GM04503 (cell line): ENCODE measurements at places on chromosomes 6 and 20.

GRCh38 chr6:100818066-100818465 lies 63.1 kb downstream of the ASCC3 start:
- DNase-seq: no peak

DNA sequence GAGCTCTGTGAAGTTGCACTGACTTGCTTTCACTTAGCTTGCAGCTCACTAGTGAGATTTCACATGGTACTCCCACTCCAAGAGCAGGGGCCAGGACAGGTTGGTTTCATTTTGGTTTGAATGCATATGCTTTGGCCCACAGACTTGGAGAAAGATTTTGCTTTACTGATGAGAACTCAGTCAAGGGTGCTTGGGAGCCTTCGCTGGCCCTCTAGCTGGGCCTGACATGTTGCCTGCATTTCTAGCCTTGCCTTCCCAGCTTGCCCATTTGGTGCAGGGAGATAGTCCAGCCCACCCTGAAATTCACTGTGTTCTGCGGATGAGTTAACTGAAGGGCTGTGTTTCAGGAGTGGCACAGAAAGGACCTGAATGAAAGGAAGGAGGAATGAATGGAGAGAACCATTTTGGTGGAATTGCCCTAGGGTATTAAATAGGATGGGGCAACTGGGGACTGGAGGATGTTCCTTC lies 1.9 kb downstream of the SGK1 start:
- DNase-seq: no peak

DNA sequence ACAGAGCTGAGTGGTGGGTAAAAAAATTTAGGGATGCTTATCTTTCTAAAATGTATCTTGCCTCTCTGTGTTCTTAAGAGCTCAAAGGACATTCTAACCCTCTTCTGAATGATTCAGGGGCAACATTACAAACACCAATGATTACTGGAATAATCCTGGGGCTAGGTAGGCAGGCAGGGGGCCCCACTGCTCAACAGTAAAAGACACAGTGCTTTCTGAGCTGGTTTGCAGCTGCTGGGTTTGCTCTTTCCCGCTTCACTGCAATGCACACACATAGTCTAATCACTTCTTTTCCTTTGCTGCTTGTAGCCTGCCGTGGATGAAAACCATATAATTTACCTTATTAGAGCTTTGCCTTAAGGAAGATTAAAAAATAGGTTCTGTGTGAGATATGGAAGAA lies 23.9 kb downstream of the CLDN20 start:
- DNase-seq: no peak

GRCh38 chr20:24949756-24950127 lies 673 bp downstream of the CST7 start:
- no peak for DNase-seq

DNA sequence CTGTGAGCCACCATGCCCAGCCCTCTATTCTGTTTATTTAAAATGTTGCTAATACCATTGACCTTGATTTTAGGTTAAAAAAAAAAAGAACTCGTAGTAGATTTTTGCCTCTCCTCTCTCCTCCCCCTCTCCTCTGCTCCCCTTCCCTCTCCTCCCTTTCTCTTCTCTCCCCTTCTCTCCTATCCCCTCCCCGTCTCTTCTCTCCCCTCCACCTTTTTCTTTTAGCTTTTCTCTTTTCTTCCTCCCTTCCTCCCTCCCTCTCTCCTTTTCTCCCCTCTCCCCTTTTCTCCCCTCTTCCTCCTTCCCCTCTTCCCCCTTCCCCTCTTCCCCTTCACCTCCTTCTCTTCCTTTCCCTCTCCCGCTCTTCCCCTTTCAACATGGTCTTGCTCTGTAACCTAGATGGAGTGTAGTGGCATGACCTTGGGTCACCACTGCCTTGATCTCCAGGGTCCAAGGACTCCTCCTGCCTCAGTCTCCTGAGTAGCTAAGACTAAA lies 223.8 kb downstream of the ZFAND3 start:
- no peak for DNase-seq

DNA sequence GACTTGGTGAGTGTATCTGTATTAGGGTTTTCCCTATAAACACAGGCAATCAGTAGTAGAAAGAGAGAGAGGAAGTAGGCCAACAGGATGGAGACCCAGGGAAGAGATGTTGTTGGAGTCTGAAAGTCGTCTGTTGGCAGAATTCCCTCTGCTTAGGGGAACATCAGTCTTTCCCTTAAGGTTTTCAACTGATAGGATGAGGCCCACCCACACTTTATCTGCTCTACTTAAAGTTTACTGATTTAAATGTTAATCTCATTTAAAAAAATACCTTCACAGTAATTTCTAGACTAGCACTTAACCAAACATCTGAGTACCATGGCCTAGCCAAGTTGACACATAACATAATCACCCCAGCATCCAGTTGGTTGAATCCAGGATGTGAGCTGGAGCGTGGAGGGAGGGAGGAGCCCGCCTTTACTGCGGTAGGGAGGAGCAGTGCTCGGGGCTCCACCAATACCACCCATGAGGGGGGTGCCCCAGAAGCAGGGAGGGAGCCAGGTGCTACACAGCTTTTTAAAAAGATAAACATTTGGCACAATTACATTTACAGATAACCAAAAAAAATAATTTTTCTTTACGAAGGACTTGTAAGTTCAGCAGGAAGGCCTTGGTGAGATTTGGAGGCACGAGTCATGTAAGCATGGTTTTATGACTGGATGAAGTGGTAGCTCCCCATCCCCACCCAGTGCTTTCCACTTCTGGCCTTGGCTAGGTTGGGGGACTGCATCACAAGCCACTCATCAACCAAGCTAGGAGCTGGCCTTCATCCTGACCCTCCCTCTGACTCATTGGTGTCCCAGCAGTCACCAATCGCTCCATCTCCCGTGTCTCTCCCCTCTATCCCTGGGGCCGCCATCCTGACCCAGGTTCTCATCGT lies 18.4 kb upstream of the SNX9 start:
- DNase-seq: no peak

DNA sequence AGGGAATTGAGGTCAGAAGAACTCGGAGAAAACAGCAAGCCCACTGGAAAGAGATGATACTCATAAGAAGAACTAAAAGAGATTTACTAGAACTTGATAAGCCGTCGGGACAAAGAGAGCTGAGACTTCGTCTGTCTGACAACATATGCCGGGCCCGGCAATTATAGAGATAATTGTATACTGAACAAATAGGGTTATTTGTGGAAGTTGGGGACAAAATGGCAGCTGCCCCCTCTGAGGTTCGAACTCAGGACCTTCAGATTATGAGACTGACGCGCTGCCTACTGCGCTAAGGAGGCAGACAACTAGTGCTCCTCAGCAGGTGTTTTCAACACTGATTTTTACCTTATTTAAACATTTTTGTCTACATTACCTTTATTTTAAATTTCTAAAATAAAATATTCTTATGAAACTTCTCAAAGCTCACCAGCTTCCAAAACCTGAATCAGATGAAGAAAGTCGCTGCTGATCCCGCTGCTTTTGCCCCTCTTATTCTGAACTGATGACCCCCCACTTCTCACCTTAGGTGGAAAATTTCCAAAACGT lies 29.3 kb upstream of the TRIM27 start:
- no peak for DNase-seq

- no peak for DNase-seq
These were observed 452 bp upstream of the GATA5 start for GRCh38 chr20:62476056-62476838.

DNA sequence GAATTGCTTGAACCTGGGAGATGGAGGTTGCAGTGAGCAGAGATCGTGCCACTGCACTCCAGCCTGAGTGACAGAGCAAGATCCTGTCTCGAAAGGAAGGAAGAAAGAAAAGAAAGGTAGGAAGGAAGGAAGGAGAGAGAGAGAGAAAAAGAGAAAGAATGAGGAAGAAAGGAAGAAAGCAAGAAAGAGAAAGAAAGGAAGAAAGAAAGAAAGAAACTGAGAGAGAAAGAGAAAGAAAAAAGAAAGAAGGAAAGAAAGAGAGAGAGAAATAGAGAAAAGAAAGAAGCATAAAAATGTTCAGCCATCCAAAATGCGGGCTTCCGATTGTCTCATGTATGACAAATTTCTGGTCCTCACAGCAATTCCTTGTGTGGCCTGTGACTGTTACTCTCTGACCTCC lies 22.8 kb downstream of the MUC22 start:
- no peak for DNase-seq

GRCh38 chr20:6818033-6818808 lies 50.7 kb downstream of the BMP2 start:
- DNase-seq: no peak

DNA sequence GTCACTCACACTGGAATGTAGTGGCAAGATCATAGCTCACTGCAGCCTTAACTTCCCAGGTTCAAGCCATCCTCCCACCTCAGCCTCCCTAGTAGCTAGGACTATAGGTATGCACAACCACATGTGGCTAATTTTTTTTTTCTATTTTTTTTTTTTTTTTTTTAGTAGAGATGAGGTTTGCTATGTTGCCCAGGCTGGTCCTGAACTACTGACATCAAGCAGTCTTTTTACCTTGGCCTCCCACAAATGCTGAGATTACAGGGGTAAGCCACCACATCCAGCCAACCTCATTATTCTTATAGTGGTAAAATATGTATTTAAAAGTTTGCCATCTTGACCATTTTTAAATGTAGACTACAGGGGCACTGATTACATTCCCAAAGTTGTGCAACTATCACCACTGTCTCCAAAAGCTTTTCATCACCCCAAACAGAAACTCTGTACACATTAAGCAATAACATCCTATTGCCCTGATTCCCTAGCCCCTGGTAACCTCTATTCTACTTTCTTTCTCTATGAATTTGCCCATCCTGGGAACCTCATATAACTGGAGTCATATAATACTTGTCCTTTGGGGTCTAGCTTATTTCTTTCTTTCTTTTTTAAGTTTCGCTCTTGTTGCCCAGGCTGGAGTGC lies 268.0 kb upstream of the JARID2 start:
- no peak for DNase-seq

DNA sequence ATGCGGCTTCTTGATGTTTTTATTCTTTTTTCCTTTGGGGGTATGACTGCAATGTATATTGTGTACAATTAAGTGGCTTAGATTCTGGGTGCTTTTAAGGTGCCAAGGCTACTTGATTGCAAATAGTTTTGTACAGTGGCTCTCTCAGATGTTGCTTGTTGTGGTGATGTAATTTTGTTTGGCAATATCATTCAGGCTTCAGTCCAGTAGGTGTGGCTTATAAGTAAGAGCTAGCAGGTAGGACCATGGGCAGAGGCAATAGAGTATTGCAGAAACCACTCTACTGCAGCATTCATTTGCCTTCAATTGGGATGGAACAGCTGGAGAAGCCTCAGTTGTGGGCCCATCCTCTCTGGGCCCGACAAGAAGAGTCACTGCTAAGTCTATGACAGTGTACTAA lies 407.9 kb upstream of the MAN1A1 start:
- DNase-seq: no peak

- peak; percentile 81 for DNase-seq
These were observed 47.6 kb downstream of the PPP1R3G start for GRCh38 chr6:5132731-5133130.

- no peak for DNase-seq
These were observed 119.9 kb upstream of the PREP start for GRCh38 chr6:105522626-105523322.

GRCh38 chr6:63609231-63609630 lies 26.4 kb upstream of the PHF3 start:
- DNase-seq: no peak

DNA sequence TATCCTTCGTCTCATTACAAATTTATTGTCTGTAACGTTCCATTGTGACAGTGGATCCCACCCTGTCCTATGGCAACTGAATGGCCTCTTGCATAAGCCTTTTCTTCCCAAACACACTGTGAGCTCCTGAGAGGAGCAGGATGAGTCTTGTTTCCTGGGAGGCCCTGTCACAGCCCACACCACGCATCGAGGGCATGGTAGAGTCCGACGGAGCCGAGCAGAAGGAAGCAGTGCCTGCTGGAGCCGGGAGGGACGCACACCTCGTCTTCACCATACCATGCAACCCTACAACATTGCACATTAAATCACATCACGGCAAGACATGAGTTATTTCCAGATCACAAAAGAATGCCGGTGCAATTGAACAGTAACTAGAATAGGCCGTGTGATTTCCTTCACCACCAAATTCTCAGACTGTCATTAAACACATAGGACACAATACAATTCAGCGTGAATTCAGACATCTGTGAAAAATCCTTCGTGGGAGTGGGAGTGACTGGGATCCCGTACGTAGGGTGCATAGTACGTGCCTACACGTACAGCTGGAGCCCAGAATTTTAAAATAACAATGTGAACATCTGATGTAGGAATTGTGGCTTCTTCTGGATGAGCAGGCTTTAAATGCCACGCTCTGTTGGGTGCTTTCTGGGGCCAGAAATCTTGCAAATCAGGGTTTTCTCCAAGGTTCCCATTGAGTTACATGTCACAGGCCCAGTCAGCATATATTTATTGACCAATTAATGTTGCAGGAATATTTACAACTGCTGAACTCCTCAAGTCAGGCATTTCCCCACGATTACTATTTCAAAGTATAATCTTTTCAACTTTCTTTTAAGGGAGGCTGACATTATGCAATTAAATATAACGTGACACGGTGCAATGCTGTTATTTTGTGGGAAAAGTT lies 201.8 kb downstream of the TTLL2 start:
- DNase-seq: no peak

- no peak for DNase-seq
These were observed 34.3 kb downstream of the GJA10 start for GRCh38 chr6:89928604-89929003.

GRCh38 chr6:124487623-124488431 lies 474.4 kb upstream of the RNF217 start:
- no peak for DNase-seq

- DNase-seq: no peak
These were observed 100.1 kb downstream of the CDC5L start for GRCh38 chr6:44487586-44487985.

GRCh38 chr20:967796-968742 lies 34.0 kb downstream of the RSPO4 start:
- DNase-seq: no peak

DNA sequence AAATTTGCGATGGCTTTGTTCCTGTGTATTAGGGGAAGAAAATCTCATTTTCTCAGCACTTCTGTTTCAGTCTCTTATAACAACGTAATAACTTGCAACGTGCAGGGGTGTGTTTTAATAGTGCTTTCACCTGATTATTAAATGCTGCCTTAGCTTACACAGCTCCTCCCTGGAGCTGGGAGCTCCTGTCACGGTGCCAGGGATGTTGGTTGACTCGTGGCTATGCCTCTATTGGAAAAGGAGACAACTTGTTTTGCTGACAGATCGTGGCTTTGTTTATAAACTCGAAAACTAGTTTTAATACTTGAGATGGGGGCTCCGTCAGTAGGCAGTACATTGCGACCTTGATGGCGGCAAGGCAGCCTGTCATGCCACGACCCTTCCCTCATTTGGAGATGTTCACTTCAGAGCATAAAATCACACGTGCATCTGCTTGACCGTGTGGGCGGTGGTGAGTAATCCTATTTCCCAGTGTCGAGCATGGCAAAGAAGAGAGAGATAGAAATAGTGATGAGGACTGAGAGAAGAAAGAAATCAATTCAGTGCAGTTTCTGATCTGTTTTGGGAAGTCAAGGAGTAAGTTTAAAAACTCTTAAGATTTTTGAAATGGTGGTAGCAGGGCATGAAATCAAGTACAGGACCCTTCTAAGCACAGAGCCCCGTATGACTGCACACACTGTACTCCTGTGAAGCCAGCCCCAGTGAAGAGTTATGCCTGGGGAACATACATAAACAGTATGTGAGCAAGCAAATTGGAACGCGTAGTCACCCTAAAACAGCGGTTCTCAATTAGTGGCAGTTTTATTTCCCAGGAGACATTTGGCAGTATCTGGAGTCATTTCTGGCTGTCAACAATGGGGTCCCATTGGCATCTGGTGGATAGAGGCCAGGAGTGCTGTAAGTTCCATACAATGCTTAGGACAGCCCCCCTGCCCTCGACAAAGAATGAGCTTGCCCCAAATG lies 147.2 kb downstream of the DOK5 start:
- DNase-seq: no peak
